ENCODE measurements at places on chromosomes 6 and 20.
A peak's percentile ranks its signal among the peaks of the same experiment; 100 is the strongest.

DNA sequence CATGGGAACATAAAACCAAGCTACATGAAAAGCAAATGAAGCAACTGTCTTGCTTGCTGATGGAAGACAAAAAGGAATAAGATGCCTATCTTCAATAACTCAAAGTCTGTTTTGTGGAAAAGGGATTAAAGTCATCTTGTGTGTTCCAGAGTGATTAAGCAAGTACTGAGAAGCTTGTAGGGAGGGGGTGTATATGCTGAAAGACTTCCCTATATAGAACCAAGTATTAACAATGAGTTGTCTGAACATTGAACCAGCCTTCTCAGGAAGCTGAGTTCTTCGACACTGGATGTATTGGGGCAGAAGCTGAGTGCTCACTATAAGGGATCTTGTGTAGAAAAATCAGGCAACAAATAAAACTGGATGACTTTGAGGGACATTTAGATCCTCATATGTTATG lies 451.8 kb downstream of the CD83 start:
- no peak for DNase-seq

DNA sequence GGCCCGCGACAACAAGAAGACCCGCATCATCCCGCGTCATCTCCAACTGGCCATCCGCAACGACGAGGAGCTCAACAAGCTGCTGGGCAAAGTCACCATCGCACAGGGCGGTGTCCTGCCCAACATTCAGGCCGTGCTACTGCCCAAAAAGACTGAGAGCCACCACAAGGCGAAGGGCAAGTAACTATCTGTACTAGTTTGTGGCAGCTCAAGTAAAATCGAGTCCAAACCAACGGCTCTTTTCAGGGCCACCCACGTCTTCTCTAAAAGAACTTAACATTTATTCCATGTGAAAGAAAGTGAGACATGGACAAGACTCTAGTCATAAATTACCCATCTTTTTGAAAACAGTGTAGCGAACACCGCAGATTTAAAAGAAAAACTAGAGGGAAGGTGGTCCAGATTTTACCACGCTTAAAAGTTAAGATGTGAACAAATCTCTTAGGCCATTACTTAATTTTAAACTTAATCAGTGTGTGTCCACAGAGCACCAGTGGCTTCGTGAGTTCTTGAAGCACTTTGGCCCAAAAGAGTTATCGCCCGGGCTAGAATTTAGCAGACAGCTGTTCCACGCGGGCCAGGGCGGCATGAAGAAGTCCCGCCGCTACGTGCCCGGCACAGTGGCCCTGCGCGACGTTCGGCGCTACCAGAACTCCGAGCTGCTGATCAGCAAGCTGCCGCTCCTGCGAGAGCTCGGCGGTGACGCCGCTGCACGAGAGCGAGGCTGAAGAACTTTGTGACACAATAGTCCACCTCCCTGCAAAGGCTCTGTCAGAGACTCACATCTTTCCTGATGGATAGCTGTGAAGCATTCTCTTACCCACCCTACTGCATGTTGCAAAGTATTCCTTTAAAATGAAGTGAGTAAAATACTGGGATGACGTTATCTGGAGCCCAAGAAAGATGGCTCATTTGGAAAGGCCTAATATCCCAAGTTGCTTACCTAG lies 113.9 kb upstream of the PRSS16 start:
- peak; percentile 78 for DNase-seq

DNA sequence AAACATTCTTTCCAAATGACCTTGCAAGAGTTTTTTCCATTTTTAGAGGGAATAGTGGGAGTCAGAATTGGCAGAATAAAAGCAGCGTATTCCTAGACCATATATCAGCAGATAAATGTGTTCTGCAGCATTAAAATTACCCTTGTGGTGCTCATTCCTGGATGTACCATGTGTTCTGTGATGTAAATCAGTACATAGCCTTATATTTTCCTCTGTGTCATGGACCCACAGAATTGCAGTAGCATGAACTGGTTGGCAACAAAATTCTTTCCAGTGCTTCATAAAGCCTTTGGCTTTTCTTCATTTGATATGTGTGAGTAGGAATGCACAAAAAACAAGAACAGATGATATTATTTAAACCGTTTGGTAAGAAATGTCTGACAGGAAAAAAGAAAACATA lies 32.5 kb downstream of the ANKEF1 start:
- no peak for DNase-seq

DNA sequence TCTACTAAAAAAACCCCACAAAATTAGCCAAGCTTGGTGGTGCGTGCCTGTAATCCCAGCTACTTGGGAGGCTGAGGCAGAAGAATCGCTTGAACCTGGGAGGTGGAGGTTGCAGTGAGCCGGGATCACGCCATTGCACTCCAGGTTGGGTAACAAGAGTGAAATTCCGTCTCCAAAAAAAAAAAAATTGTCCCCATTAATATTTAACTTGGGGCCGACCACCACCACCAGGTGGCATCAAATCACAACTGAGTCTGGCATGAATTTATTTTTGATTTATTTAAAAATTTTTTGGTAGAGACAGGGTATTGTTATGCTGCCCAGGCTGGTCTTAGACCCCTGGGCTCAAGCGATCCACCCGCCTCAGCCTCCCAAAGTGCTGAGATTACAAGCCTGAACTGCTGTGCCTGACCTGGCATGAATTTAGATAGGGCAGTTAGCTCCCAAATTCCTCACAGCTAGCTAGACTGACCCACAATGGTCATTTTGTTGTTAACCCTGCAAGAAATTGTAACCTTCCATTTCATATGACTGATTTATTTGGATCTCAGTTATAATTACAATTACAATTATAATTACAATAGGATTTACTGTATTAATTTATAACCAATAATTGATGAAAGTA lies 17.1 kb upstream of the BEND3 start:
- peak; percentile 44 for DNase-seq

DNA sequence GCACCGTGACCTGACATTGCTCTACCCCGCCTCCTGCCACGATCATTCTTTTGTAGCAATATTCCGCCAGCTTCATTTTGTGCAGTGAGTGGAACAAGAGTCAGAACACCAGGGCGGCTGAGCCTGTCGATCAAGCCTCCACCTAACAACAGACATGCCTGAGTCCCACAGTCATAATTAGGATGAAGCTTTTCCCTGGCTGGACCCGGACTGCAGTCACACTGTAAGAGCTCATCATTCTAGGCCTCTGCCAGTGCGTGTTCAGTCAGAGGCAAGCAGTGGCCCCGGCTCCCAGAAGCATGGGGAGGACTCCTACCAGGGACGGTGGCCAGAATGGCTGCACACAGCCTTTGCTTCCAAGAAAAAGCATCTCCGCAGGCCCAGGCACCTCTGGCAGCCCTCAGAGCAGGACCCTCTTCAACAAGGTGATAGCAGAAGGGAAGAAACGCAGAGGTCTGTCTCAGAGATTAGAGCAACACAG lies 23.2 kb upstream of the UNC93A start:
- DNase-seq, result no peak

- DNase-seq, result no peak
These were observed 130.9 kb upstream of the PMEPA1 start for GRCh38 chr20:57840504-57841296.

GRCh38 chr6:94144807-94145206 lies 725.4 kb upstream of the EPHA7 start:
- DNase-seq, result no peak

DNA sequence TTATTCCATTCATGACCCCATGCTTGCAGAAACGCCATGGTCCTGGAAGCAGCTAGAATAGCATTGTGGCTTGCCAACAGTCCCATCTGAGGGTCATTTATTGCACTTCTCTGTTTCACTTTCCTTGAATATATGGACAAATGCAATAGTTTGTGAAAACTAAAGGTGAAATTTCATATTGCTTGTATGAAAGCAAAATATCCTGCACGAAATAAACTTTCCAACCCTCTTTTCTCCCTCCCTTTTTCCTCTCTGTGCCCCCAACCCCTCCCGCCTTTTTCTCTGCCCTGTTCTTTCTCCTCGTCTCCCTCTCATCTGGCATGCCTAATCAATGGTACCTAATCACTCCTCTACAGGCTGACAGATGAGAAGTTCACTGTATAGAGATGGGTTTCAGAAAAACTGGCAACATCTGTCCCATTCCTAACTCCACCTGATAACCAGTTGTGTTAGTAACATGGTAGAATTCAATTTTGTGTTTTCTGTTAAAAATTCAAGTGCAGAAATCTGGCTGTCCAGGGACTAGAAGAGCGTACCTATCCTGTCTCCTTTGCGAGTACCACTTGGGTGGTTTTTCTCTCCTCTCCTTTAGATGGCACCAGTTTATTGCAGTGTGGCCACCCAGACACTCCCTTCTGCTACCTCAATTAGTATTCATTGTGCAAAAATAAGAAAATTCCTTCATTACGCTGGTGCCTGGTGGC lies 198.6 kb downstream of the FOXA2 start:
- no peak for DNase-seq

DNA sequence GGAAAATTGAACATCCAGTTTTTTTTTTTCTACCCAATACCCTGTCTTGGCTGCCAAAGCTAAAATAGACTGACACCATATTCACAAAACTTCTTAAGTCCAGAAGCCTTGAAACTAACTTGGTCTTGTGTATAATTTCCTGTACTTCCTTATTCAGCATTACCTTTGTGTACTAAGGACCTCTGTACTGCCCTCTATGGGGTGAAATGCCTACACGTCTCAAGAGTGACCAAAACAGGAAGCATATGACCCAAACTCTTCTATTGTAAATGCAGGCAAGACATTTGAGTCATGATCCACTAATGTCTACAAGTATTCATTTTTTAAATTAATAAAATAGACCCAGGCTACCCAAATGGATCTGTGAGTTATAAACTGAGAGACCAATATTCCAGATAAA lies 50.4 kb downstream of the HMGCLL1 start:
- no peak for DNase-seq

DNA sequence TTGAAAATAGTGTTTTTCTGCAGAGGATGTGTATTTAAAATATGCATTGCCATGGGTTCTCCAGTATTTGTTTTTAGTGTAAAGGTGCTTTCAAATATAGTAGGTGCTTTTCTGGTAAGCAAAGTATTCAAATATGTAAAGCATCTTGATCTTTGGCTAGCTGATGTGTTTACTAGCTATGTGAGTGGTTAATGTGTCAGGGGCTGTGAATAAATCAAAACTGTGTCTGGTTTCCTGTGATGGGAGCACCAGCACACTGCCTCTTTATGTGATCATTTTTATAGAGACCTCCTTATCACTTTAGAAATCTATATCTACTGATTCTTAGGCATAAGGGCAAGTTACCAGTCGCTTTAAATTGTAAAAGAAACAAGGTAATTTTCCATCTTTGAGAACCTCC lies 388.9 kb upstream of the MAN1A1 start:
- DNase-seq, result no peak

GRCh38 chr6:167528239-167528638 lies 203.4 kb downstream of the TTLL2 start:
- no peak for DNase-seq

GRCh38 chr6:31473780-31474761 lies 23.9 kb upstream of the MICB start:
- DNase-seq, result no peak

- DNase-seq, result peak; percentile 36
These were observed 284.1 kb upstream of the PLN start for GRCh38 chr6:118263921-118264486.

- DNase-seq, result no peak
These were observed 466.3 kb upstream of the ID4 start for GRCh38 chr6:19370831-19371230.

DNA sequence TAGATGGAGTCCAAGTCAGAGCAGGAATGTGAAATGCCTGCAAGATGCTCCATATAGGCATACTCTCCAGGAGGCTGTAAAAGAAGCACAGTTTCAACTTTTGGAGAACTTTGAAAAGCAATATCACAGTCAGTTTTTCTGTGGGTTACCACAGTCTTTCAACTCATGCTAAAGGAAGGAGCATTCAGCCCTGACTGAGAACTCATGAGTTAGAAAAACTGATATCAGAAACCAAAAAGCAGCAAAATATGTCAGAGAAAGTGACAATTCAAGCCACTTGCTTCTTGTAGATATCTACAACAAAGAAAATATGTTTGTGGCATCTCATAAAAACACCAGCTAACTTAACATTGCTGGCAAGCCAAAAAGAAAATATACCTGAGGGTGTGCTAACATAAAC lies 36.1 kb upstream of the PTCHD4 start:
- DNase-seq, result no peak

DNA sequence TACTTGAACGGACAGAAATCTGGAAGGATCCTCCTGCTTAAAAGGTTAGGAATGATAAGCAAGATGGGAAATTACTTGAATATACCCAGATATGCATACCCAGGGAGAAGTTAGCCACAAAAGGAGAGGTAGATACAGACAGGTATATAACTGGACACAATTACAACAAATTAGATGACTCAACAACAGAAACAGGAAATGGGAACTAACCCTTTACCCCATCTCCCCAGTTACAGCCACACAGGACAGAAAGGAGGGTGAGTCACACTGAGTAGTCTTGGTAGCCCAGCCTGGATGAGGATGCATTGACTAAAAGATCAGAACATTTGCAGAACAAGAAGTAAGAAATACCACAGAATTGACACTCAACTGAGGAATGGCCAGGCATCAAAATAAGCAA lies 61.2 kb downstream of the C6orf52 start:
- no peak for DNase-seq

DNA sequence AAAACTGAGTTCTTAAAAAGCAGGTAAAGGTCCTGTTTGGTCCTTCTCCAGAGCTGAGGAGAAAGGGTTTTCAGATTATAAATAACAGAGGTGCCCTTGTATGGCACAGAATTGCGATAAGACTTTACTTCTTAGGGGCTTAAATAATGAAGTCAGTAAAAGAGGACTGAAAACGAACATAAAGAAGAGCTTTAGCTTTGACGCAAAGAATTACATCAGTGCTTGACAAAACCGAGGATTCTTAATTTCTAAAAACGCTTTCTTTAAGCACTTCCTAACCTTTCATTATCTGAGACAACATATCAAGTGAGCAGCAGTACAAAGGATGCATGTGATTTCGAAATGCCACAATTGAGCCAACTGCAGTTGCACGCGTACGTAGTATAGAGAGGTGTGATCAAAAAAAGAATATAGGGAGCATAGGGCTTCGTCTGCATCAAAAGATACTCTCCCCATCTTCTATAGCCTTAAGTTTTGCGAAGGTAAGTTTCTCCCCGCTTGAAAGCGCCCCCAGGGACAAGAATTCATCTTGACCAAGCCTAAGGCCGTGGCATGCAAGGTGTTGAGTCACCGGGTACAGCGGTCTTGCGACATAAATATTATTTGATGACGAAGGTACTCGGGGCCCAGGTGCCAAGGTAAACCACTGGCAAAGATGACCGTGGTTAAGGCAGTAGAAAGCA lies 778 bp upstream of the LOC128125822 start:
- DNase-seq, result no peak

GRCh38 chr20:39619271-39619785 lies 657.2 kb downstream of the DHX35 start:
- no peak for DNase-seq
